Effector CD8-positive, alpha-beta T cell (primary cell): ENCODE measurements at places on chromosomes 5 and 9.

GRCh38 chr5:79687889-79688288 is 1.7 kb upstream of the CMYA5 start:
- DNase-seq, result no peak

GRCh38 chr5:179819296-179820126 is 1.2 kb upstream of the SQSTM1 start:
- no peak for DNase-seq

- DNase-seq, result no peak
Observed at GRCh38 chr5:172533058-172533398, 78.7 kb upstream of the SH3PXD2B start.

DNA sequence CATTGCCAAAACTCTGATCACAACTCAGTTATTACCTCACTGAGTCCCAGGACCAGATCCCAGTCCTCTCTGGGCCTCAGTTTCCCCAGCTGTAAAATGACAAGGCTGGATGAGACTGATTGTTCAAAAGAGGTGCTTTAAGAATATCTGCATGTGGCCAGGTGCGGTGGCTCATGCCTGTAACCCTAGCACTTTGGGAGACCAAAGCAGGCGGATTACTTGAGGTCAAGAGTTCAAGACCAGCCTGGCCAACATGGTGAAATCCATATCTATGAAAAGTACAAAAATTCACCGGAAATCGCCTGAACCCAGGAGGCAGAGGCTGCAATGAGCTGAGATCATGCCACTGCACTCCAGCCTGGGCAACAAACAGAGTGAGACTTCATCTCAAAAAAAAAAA is 8.3 kb downstream of the ATOX1 start:
- DNase-seq, result no peak

DNA sequence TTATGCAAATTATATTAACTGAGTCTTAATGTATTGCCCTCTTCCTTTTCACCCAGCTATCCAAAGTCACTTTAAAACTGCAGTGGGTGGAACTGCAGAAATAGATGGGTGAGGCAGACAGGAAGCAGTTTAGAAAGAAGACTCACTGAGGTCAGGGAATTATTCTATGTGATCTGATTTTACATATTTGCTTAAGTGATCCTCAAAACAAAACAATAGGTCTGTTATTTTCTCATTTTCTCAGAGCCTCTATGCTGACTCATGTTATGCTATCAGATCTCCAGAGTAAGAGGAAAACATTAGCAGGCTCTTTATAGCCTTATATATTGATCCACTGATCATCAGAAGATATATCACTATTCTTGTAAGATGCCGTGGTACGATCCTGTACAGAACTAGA is 63.5 kb downstream of the MRPS27 start:
- no peak for DNase-seq

GRCh38 chr9:134420974-134421432 is 94.7 kb downstream of the RXRA start:
- DNase-seq, result no peak

DNA sequence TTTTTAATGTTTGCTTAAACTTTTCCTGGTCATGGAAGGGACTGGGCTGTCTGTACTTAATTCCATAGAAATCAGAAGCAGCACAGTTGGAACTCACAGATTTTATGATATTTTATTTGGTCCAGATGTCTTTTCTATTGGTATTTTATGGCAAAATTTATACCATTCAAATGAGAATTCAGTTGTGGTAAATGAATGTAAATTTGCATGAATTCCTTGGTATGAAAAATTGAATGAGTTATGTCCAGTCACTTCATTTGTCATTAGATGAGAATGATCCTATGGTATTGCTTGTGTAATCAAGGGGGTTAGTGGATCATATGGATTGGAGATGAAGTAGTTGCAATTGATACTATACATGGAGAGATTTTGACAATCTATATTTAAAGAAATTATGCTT is 188.0 kb downstream of the KDM4C start:
- no peak for DNase-seq

DNA sequence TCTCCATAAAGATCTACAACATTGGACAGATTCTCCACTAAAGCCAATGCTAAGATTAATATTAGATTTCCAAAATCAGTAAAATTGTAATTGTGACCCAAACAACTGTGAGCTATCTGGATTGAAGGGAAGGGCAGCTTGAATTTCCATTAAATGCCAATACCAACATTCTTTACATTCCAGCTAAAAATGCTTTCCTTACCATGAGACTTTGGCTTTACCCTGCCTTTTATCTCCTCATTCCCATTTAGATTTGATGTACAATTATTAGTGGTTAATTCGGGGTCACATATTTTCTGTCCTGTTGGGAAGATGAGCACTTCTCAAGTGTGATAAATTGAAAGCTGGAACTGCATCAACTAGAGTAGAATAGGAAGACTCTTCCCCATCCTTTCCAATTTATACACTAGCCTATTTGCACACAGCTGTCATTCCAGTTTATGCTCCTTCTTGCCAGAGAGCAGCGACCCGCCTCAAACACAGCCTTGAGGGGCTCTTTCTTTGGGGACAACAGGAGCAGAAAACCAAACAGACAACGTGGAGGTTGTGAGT is 33.1 kb upstream of the MYOT start:
- DNase-seq, result no peak

GRCh38 chr5:56717253-56717987 is 97.9 kb upstream of the MAP3K1 start:
- no peak for DNase-seq

DNA sequence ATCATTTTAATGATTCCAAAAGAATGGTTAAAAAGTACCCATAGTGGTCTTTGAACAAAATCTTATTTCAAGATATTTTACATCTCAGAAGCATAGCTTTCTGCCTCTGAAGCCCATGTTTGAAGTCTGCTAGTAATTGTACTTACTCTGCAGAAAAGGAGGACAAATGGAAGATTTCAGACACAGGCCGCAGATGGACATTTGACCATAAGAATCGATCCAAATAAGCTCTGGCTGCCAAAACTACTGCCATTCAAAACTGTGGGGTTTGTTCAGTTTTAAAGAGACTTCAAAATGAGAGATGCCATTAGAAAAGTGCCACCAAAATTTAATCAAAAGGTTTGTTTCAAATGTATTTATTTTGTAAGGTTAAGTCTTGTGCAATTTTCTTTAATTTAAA is 306.7 kb downstream of the DTWD2 start:
- no peak for DNase-seq

DNA sequence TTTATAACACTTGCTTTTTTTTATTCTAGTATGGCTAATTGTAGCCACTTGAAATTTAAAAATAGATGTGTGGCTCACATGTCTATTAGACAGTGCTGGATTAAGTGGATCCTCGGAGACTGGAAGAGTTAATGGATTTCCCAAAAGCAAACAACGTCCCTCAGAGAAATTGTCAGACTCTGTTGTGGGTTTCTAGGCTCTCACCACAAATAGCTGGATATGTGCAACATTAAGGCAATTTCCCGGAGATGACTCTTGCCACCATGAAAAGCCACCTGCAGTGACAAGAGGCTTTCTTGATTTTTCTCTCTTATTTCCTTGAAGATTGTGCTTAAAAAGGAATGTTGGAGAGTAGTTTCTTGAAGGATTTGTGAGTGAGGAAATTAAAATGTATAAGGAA is 43.2 kb downstream of the TMEM167A start:
- no peak for DNase-seq

DNA sequence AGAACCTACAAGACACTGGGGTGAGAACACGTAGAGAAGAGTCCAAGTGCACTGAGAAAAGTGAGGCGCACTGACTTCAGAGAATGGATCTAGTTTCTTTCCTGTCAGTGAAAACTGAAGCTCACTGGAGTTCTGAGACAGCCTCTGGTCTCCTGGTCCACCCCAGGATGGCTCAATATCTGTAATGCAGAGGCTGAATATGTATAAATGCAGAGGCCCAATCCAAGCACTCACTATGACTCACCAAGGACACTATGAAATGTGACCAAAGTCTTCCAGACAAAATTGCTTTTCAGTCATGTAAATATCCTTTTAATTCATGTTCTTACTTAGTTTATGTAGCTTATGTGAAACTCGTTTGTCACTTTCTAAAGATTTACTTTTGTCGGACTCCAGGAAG is 53.8 kb downstream of the NFIB start:
- DNase-seq, result no peak

DNA sequence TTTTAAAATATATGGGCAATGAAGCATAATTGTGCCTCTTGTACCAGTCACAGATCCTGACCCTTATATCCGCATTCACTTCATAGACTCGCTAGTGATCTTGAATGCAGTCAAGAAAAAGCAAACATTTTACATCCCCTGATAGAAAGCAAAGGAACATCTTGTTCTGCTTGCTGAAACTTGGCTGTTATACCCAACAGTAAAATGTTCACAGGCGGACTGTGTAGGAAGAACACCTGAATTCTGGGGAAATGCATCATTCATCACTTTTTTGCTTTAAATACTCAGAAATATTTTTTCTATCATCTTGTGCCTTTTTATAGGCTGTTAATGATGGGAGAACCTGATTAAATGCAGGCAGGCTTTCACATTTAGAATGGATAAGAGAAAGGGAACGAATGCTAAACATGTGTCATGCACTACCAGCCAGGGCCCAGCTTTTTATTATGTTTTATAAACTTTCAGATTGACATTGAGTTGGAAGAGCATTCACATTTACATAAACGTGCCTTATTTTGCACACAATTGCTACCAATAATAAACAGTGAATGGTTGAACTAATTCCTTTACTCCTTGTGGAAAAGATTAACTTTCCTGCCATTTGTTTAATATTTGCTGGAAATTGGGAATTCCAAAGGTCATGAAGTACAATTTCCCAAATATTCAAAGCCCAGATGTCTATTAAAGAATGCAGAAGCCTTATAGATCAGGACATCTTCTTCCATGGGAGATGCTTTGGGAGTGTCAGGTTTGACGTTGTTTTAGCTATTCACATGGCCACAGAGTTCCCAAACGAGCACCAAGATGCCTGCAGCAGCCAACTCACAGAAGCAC is 756.2 kb downstream of the TLE1 start:
- DNase-seq, result no peak

GRCh38 chr5:134787692-134788091 is 29.1 kb downstream of the DDX46 start:
- DNase-seq, result no peak

DNA sequence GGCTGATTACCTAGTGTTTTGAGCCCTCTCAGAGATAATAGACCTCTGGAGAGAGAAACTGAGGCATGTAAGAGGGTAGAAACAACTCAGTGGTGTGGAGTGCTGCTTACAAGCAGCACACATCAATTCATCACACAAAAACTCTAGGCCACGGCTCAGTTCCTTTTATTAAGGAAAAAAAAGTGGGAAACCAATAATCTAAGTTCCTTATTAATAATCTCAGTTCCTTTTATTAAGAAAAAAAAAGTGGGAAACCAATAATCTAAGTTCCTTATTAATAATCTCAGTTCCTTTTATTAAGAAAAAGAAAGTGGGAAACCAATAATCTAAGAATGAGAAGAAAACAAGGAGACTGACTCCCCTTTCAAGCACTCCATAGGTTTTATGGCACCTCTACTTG is 28.0 kb downstream of the TXNDC8 start:
- no peak for DNase-seq

DNA sequence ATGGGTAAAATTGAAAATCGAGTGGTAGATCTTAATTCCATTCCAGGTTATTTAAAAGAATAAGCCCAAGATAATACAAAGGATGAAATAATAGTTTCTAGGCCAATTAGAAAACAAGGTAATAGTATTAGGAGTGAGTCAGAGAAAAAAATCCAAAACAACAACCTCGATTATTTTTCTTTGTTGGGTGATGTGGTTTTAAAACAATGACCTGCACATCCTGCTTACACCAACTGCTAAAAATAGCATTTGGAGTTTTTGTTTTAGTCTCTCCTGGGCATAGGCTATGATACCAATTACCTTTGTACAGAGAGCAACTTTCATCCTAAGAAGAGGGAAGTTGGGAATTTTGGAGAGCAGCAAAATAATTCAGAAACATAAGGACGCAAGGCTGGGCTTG is 101.7 kb upstream of the MYO10 start:
- DNase-seq, result no peak

DNA sequence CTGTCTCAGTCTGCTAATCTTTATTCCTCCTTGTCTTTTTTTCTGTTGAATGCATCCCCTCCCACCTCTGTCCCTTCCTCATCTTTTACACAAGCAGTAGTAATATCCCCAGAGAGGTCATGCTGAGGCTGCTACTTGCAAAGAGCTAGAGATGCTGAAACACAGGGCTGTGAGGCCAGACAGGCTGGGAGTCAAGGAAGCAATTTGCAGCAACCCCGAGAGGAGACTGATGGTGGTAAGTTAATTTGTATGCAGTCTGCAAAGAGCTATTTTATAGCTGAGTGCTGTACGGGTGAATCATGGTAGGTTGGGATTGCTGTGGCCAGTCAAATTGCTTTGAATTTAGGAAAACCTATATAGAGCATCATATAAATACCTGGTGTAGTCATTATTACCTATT is 90.2 kb upstream of the SLC24A2 start:
- no peak for DNase-seq

DNA sequence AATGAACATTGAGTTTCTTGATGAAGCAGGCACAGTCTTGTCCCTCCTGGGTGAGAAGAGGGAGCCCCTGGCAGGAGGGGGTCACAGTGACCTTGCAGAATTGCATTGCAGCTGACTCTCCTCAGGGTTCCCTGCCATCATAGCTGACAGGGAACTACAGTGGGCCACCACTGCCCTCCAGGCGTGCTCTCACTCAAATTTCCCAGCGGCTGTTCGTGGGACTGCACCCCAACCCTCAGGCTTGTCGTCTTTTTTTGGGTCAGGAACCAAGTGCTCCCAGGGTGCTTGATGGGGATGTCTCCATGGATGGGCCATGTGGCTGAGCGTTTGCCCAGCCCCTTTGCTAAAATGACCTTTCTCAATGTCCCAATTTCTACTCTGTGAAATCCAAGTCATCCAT is 215.8 kb downstream of the MELK start:
- DNase-seq, result no peak

GRCh38 chr5:134555223-134555889 is 29.9 kb downstream of the JADE2 start:
- no peak for DNase-seq

DNA sequence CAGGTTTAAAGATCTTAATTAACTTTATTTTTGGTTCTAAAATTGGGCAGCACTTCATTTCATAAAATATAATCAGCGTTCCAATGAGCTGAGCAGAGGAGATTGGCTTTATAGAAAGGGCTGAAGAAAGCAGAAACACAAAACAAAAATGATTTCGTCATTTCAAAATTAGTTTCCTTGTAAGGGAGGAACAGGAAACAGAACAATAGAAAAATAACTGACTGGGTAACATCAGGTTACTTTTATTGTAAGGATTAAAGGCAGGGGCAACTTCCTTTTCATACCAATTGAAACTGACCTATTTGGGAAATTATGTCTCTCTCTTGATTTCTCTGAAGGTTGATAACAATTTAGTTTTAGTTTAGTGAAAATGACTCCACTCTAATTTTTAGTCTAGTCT is 157.1 kb downstream of the ATP10B start:
- DNase-seq, result no peak

DNA sequence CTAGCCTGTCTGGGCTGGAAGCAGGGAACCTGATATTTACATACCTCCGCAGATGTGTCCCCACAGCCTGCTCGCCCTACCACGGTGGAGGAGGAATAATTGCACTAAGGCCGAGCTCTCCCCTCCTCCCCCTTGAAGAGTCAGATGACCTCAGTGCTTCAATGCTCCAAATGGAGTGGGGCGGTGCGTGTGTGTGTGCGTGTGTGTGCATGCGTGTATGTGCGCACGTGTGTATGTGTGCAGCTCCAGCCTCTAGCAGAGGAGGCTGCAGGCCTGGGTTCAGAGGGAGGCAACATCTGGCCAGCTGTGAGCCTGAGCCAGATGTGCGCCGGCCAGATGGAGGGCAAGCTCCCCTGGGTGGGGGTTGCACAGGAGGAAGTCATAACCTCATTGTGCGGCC is 90.5 kb downstream of the NRG2 start:
- DNase-seq, result no peak
